ENCODE measurements at places on chromosomes 5 and 9.

DNA sequence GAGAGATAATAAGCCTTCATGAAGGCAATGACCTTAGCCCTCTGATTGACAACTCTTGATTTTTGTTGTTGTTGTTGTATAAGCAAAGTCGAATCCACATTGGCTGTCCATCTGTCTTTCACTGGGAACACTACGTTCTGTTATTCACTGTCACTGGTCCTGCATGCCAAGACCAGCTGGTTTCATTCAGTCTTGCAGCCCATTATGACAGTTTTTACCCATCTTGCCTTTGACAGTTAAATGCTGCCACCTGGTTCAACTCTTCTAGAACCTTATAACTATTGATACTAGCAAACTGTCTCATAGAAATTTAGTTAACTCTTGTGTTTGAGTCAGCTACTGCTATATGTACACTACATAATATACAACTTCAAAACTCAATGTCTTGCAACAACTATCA is 382.3 kb upstream of the CDH10 start:
- no peak for DNase-seq

DNA sequence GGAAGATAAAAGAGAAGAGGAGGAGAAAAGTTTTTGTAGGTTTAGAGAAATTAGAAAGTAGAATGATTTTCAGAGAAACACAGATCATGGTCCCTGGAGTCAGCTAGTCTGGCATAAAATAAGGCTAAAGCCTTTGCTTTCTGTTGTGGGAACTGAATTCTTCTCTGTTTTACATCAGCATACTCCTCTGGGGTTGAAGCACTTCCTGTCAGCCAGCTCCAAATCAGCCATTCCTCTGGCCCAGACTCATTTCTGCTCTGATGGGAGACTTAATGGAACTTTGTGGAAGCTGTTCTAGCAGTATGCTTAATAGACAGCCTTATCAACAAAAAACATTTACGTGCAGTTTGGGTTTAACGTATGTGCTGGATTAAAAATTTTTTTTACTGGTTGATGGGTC is 143.2 kb downstream of the HMHB1 start:
- DNase-seq: no peak

GRCh38 chr9:114869378-114869777 is 61.0 kb downstream of the TNFSF8 start:
- DNase-seq: no peak

DNA sequence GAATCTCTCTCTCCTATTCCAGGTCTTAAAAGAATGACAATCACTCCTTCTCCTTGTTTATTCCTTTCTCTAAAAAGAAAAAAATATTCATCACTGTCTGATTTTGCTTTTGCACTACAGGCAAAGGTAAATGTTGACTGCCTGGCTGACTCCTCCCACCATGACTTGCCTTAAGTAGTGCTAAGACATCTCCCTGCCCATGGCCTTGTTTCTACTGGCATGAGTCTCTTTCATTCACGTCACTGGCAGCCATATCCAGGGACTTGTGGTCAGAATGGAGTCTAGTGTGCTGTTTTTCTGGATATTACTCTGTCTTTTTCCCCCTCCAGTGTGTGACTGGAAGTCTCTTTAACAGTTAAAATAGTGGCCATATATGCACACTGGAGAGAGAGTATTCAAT is 522.9 kb upstream of the DAB2 start:
- DNase-seq: no peak

DNA sequence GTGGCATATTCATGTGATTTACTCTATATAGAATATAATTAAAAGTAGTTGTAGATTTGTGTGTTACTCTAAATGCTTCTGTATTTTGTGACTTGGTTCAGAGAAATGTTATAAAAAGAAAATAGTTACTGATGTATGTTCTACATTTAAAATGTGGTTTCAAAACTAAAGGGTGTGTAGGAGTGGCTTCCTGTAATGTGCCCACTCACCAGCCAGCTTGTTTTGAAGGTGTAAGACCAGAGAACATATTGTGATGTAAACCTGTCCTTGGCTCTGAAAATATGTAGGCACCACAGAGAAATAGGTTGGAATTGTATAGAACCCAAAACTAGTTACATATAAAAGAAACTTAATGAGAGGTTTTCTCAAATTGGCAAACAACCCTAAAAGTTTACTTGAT is 51.2 kb upstream of the ARRDC3 start:
- DNase-seq: no peak

- DNase-seq: no peak
Observed at GRCh38 chr9:93974151-93974550, 19.0 kb upstream of the BARX1 start.

- no peak for DNase-seq
Observed at GRCh38 chr5:3024554-3024953, 273.1 kb upstream of the IRX2 start.

DNA sequence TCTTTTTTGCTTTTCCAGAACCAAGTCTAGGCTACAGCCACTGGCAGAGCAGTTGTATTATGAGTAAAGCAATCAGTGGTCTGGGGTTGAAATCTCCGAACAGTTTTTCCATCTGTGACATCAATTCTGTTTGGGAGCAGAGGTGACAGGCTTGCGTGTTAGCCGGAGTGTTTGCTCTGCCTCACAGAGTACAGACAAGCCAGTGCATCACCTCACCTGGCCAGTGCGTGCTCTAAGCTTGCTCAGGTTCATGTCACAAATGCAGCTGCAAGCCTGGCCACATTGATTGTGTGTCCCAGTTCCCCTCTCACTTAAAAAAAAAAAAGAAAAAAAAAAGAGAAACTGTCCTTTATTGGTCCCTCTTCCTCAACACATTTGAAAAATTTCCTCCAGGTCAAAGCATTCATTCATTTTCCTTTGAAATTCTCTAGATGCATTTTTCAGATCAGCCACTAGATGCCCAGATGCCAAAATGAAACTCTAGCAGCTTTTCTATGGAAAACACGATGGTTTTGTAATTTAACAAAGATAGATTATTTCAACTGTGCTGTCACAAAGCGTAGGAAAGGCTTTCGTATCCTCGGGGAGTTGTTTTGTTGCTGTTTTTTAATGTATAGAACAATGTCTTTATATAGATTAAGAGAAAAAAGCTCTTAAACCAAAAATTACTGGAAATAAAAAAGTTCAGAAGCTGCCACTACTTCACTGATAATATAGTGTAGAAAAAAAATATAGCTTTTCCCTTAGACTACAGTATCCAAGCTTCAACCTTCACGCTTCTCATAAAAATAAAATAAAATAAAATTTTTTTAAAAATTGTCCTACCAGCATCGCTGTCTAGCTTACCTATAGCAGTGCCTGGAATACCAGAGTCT is 585.5 kb downstream of the TLE1 start:
- DNase-seq: no peak

- DNase-seq: no peak
Observed at GRCh38 chr5:67858471-67859031, 357.0 kb upstream of the PIK3R1 start.

GRCh38 chr9:128482186-128482585 is 22.3 kb upstream of the GLE1 start:
- DNase-seq: no peak

GRCh38 chr5:9082996-9083395 is 462.9 kb downstream of the SEMA5A start:
- no peak for DNase-seq

DNA sequence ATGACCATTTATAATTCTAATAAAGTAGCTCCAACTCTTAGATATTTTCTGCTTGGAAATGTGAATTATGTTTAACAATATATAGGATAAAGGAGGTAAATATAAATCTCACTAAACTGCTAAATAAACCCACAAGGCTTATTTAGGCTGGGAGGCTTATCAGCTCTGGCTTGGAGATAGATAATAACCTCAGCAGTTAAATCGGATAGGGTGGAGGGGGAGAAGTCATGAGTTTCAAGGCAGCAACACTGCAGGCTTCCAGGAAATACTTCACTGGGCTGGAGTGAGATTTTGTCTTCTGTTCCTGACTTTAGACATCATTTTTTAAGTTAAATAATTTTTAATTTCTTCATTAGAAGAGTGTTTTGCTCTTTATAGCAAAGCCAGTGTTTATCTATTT is 80.0 kb upstream of the ITGA2 start:
- no peak for DNase-seq

DNA sequence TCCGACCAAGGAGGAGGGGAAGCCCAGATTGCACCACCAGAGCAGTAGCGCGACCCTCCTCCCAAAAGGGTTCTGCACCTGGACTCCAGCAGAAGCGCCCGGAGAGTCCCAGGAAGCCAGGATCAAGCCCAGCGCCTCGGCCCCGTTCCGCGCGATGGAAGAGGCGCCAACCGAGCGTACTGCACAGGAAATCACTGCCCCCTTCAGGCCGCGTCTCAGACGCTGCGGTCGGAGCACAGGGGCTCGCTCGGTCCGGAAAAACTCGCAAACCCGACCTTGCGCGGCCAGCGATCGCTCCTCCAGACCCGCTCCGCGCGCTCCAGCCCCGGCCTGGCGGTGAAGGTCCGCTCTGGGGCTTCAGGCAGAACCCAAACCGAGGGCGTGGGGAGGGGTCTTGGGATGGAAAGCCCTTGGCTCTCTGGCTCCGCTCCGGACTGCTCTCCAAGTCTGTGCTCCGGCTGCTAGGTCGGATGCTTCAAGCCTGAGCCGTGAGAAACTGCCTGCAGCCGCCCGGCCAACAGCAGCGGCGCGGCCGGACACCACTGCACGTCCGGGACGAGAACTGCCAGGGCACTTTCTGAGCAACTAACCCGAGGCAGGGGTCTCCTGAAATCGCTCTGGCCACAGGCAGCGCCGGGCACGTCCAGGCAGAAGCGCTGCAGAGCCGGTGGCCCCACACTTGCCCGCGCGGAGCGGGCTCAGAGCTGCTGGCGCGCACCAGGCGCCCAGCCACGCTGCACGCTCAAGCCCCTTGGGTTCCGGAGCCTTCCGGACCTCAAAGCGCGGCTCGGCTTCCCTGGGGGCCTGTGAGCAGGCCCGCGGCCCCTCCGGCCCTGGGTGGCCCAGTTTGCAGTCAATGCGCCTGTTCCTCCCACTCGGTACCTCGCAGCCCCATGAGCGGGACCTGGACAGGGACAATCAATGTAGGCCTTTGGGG is 1.3 kb downstream of the GABBR2 start:
- no peak for DNase-seq

GRCh38 chr5:113971454-113971853 is 390.4 kb upstream of the KCNN2 start:
- DNase-seq: no peak

DNA sequence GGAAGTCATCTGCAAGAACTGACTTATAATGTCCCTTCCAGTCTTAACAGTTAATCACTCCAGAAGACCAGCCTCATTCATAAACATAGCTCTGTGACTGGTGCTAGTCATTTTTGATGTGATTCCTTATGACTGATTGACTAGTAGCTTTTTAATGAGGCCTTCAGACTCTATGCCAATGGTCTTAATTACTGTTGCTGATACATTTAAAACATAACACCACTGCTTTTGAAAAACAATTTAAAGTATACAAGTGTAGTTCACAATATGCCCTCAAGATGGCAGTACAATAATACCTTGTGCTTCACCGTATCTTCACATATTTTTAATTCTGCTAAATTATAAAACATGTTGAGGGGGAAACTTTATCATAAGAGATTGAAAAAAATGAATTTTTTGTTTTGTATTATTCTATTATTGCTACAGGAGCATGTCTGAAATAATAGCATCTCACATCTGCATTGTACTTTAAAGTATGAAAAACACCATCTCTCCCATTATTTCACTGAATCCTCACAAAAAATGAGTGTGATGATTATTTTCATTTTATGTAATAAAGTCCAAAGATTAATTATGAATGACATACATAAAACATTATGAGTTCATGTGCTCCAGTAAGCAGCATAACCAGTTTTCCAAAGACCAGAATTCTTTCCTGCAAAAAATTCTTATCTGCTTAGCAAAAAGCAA is 55.2 kb upstream of the SHISAL2B start:
- DNase-seq: peak; percentile 31

GRCh38 chr5:67350618-67351201 is 154.1 kb upstream of the CD180 start:
- DNase-seq: no peak

DNA sequence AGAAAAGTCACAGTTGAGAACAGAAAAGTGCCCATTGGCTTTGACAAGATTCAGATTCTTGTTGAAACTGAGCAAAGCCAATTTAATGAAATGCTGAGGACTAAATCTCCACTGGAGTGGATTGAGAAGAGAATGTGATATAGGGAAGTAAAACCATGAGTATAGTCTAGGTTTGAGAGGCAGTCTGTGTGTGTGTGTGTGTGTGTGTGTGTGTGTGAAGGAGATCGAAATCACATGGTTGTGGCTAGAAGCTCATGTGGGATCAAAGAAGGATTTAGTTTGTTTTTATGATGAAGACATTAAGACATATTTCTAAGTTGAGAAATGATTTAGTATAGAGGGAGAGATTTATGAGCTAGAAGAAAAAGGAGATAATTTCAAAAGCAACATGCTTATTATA is 275.7 kb upstream of the DAB2 start:
- no peak for DNase-seq

GRCh38 chr9:35951736-35952135 is 6.2 kb downstream of the OR2S2 start:
- DNase-seq: peak; percentile 63
